ENCODE measurements at places on chromosomes 7 and 10.

- DNase-seq = no peak
Measured at GRCh38 chr10:26573674-26574073, 123.8 kb upstream of the PDSS1 start.

DNA sequence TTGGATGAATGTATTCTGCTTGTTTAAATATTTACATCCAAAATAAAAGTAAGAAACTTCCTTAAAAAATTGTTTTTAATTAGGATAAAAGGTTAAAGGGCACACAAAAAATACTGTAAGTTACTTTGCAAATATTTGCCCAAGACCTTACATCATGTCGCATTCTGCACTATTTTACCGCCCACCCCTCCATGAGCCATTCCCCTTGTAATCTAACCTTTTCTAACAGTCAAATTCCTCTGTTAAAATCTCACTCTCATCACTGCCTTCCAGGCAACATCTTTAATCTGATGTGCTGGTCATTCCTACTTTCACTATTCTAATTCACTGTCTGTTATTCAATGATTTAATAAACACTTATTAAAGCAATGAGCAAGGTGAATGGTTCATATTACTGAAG is 23.2 kb downstream of the TSPAN12 start:
- no peak for DNase-seq

GRCh38 chr10:8183241-8183704 is 128.8 kb downstream of the GATA3 start:
- no peak for DNase-seq

GRCh38 chr7:40873248-40873647 is 738.4 kb downstream of the SUGCT start:
- DNase-seq = no peak

- DNase-seq = no peak
Measured at GRCh38 chr10:114714281-114714741, 56.2 kb upstream of the ABLIM1 start.

- DNase-seq = no peak
Measured at GRCh38 chr7:150941351-150942000, 36.6 kb downstream of the KCNH2 start.

GRCh38 chr10:97771055-97771891 is 526 bp downstream of the SFRP5 start:
- DNase-seq = no peak

- no peak for DNase-seq
Measured at GRCh38 chr10:10644008-10644646, 373.5 kb upstream of the CELF2 start.

- no peak for DNase-seq
Measured at GRCh38 chr10:60045571-60045970, 139.2 kb upstream of the CCDC6 start.

GRCh38 chr7:158003441-158004122 is 584.0 kb downstream of the PTPRN2 start:
- no peak for DNase-seq

GRCh38 chr7:108497082-108497725 is 28.7 kb downstream of the PNPLA8 start:
- peak; percentile 12 for DNase-seq

GRCh38 chr7:21429021-21429420 is 1.1 kb downstream of the SP4 start:
- no peak for DNase-seq

GRCh38 chr10:50585921-50586739 is 37.6 kb downstream of the SGMS1 start:
- no peak for DNase-seq

DNA sequence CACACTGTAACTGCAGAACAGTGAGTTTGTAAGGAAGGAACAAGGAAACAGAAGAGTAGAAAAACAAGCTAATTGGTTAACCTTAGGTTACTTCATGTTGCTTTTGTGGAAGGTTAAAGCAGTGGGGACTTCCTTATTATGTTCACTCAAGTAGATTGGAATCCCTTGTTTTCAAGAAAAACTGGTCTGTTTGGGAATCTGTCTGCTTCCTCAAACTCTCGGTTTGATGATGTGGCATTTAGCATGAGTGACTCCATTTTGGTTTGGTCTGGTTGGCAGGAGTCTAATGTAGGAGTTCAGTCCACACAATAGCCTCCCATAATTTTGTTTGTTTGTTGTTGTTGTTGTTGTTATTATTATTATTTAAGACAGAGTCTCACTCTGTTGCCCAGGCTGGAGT is 3.8 kb upstream of the TRIM56 start:
- DNase-seq = no peak

DNA sequence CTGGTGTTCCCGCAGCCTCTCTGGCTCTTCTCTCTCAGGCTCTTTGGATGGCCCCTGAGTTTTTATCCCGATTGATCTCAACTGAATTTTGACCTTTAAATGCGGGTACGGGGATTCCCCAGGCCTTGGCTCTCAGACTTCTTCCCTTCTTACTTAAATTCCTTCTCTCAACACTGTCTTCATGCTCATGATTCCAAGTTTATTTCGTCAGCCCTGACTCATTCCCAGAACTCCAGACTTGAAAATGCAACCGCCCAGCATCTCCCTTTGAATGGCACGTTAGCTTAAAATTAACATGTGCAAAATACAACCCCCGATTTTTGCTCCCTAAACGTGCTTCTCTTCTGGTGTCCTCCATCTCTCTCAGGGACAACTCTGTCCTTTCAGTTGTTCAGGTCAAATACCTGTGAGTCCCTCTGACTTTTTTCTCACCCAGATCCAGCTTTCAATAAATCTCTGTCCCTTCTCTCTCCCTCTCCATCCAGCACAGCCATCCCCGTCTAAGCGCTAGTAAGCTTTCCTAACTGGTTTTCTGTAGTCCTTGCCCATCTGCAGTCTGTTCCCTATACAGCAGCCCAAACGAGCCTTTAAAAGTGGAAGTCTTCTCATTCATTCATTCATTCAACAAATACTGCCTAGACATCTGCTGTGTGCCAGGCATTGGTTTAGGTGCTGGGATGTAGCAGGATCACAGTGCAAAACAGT is 7.1 kb downstream of the HECW1 start:
- DNase-seq = no peak

DNA sequence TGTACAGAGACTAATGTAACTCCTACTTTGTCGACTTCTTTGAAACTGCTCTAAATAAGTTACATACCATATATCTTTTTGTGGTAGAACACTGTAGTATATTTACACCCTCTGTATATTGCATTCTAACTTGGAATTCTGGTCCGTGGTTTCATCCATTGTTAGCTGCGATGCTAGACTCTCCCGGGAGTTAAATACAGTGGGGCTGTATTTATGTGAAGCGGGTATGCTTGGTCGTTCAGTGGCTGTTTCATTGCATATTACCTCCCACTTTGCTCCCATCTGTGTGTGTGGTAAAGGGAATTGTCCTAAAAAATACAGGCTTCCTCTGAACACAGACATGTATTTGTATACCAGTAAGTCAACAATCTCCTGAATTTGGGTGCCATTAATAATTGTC is 231.1 kb downstream of the SLC25A13 start:
- DNase-seq = no peak

- DNase-seq = no peak
Measured at GRCh38 chr7:142964502-142965246, 2.5 kb upstream of the KEL start.

GRCh38 chr7:102819151-102819550 is 70.4 kb downstream of the FAM185A start:
- DNase-seq = no peak

GRCh38 chr7:39530971-39531370 is 35.2 kb upstream of the YAE1 start:
- DNase-seq = no peak

DNA sequence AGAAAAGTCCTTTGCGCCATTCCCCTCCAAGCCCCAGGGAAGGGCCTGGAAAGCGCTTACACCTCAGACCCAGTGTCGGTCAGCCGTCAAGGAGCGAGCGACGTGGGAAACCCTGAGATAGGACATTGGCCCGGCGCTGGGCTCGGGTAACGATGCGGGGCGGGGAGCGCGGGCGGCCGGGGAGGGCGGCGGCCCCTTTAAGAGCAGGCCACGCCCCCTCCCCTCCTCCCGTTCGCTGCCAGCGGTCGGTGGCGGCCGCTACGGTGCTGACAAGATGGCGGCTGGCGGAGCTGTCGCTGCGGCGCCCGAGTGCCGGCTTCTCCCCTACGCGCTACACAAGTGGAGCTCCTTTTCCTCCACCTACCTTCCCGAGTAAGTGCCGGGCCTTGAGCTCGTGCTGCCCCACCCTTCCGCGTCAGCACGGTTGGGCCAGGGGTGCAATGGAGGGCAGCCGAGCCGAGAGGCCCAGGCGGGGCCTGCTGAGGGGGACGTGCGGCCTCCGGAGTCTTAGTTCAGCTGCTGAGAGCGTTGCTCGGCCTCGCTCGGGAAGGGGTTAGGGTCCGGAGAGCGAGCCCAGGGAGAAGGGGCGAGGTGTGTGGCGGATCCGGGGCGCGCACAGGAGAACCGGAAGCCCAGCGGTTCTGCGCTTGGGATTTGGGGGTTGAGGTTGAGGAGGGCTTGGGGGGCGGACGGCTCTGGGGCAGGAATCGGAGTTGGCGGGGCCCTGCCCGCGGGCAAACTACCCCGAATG is at the start of gene MKLN1:
Gene MKLN1 (plus strand): TSS at position 251 of the 751 bp plus-strand sequence. CDS start 24 bp downstream, at position 275.
- DNase-seq = peak; percentile 76

GRCh38 chr7:97006055-97006815 is 882 bp downstream of the DLX6 start:
- DNase-seq = no peak

GRCh38 chr7:64433590-64433989 is 119.8 kb downstream of the ZNF736 start:
- no peak for DNase-seq

DNA sequence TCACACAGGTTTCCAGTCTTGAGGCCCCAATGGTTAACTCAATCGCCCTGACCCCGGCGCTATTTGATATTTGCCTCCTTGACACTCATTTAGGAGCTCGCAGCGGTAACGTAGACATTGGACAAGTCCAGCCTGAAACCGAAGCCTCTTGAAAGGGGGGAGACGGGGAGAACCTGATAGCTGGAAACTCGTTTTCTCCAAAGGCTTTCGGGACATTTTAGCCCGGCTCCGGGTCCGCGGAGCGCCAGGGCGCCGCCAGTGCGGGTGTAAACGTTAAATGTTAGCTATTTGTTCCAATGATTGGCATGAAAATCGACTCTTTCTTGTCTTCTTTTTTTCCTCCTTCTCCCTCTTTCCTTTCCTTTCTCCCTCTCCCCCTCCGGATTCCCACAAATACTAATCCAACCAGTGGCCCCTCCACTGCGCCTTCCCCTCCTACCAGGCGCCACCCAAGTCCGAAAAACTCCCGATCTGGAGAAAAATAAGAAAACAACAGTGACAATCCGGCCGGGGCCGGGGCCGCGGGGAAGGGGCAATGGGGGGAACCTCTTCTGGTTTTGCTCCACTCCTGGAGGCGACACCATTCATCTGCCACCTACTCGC is 17.2 kb upstream of the GATA3 start:
- no peak for DNase-seq

DNA sequence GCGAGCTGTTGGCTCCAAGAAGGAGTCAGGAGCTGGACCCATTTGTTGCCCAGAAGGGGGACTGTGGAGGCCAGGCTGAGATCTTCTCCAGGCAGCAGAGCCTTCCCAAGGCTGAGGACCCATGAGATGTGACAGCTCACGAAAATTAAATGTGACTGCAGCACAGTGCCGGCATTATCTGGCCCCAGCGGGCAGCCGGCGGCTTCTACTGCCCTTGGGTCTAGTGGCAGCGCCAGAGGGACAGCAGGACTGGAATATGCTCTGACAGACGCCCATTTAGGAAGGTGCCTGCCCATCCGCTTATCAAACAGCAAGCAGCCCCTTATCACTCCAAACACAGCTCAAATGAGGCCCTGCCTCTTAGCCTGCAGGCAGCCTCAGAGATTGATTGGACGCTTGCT is 122.9 kb upstream of the LYZL2 start:
- no peak for DNase-seq

- no peak for DNase-seq
Measured at GRCh38 chr7:135650831-135651573, 11.3 kb upstream of the STMP1 start.

DNA sequence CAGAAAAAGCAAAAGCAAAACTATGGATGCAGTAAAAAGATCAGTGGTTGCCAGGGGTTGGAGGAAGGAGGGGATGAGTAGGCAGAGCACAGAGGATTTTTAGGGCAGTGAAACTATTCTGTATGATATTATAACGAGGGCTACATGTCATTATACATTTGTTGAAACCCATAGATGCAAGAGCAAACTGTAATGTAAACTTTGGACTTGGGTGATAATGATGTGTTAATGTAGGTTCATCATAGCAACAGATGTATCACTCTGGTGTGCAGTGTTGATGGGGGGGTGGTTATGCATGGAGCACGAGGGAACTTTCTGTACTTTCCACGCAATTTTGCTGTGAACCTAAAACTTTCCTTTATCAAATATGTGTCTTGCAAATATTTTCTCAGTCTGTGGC is 23.2 kb downstream of the SLK start:
- no peak for DNase-seq

GRCh38 chr7:34117573-34117972 is 212.2 kb downstream of the BMPER start:
- DNase-seq = no peak

DNA sequence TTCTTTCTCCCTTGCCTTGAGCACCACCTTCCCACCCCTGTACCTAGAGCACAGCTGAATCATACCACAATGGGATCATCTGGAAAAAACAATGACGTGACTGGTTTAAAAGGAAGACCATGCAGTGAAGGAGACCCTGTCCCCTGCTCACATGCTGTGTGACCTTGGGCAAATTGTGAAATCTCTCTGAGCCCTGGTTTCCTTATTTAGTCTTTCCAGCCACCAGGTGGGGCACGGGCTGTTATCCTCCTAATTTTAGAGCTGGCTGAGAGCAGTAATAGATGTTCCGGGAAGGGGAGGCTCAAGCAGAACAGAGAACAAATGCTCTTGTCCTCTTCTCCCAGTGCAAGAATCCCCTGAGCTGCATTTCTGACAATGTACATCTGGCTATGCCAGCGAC is 198.3 kb downstream of the RPS24 start:
- no peak for DNase-seq

DNA sequence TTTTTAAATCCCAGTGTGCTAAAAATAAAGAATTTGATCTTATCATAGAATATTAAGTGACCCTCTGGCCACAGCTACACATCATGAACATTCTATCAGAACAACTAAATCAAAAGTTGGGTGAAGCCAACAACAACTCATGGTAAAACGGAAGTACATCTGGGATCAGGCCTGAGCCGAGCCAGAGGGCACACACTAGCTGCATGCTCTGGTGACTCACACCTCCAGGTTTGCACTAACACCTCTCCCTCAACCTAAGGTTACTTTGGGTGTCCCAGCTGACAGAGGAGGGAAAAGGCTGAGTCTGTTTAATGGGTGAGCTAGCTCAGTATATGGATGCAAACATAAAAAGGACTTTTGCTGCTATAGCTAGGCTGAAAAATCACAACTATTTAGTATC is 281.6 kb downstream of the HGF start:
- DNase-seq = no peak
